ENCODE measurements at places on chromosomes 12 and 14.

GRCh38 chr12:79001404-79001803 lies 136.8 kb downstream of the SYT1 start:
- no peak for DNase-seq

GRCh38 chr12:46743456-46743855 lies 82.3 kb downstream of the SLC38A4 start:
- DNase-seq = no peak

GRCh38 chr12:19683178-19683927 lies 244.1 kb downstream of the AEBP2 start:
- no peak for DNase-seq

DNA sequence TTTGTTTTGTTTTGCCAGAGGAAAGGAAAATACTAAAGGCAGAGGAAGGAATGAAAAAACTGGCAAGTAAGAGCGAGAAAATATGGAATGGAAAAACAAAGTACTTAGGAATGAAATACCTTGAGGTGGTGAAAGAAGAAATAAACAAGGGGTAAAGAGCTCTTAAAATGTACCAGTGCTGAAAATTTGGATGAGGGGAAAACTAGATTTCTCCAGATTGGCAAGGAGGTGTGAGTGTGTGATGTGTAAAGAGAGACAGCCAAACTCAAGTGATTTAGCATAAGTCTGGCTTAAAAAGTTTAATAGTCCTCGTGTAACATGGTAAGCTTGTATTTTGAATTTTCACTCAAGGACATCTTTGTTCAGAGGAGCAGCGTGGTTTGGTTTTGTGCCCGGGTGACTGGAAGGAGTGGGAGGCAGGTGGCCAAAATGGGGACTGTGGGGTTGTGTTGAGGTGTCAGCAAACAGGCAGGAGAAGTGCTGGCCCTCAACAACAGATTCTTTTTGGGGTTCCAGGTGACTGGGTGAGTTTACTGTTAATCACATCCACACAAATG lies 102.7 kb downstream of the DACT1 start:
- DNase-seq = no peak

- no peak for DNase-seq
These were observed 25.1 kb upstream of the LRTM2 start for GRCh38 chr12:1795221-1795784.
